ENCODE measurements at places on chromosomes 2 and 18.

DNA sequence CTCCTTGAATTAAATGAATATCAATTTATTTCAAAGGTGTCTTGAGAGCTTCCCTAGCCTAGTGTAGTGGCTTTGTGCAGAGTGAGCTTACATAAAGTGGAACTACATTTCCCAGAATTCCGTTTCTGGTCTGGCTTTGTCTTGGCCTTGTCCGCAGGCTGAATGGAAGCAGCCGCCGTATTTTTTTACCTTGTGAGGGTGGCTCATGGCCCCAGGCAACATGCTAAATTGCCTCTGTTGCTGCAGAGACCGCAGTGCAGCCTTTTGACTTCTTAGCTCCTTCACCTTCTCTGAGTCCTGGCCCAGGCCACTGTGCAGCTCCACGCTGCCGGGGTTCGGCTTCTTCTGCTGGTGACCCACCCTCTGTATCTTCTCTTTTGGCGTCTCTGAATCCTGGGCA is 114.8 kb upstream of the SLC38A11 start:
- no peak for DNase-seq

DNA sequence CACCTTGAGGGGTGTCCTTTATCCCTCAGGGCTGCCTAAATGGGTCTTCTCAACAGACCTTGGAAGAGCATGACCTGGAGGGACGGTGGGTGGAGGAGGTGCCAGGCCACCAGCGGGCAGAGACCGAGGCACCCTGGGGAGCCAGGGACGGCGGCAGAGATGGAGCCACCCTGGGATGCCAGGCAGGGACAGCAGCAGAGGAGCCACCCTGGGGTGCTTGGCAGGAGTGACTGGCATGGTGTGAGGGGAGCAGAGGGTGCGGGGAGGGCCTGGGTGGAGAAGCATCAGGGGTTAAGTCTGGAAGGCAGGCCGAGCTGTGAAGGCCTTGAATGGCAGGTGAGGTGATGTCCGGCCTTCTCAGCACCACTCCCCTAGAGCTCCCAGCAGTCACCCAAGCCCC is 56.1 kb downstream of the CIB4 start:
- DNase-seq, result no peak

- no peak for DNase-seq
Observed at GRCh38 chr18:62209046-62209445, 22.0 kb downstream of the RELCH start.

- DNase-seq, result no peak
Observed at GRCh38 chr2:127449414-127449813, 31.2 kb downstream of the PROC start.

GRCh38 chr2:147327613-147328012 is 517.2 kb upstream of the ACVR2A start:
- DNase-seq, result no peak

DNA sequence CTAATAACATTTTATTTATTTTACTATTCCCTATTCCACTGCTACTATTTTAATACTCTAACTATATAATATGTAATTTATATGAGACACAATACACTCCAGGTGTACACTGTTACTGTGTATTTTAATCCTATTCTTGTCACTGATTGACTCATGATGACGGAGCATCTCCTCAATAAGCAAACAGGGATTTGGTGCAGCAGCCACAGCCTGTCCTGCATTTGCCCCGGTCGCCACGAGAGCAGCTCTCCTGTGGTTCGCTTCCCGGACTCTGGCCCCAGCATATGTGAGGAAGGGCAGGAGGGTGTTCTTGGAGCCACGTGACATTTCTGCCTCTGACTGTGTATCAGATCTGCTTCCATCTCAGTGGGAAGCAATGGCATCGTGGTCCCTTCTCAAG is 74.1 kb upstream of the PXDN start:
- DNase-seq, result no peak

DNA sequence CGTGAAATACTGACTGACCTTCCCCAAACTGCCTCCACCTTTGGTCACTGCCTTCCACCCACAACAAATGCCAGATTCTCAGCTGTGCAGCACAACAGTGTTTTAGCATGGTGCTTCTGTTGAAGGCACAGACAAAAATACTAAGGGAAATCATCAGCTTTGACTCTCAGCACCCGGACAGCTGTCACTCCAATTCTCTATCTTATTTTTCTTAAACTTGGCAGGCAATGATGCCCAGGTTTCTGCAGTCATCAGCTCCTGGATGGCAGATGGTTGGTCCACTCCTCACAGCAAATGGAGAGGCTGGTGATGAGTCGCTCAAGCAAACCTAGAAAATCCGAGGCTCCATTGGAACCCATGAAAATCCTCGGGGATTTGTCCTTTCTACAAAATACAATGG is 2.9 kb upstream of the FAM124B start:
- no peak for DNase-seq

- DNase-seq, result peak; percentile 8
Observed at GRCh38 chr2:226891780-226892590, 56.1 kb downstream of the RHBDD1 start.

GRCh38 chr2:94874277-94874997 is 3.2 kb downstream of the TEKT4 start:
- peak; percentile 87 for DNase-seq

- DNase-seq, result no peak
Observed at GRCh38 chr2:187150670-187151069, 297.4 kb downstream of the CALCRL start.

- DNase-seq, result peak; percentile 18
Observed at GRCh38 chr2:62774555-62775366, 69.2 kb downstream of the EHBP1 start.

- DNase-seq, result no peak
Observed at GRCh38 chr2:109378682-109379081, 235.1 kb downstream of the SEPTIN10 start.

- DNase-seq, result no peak
Observed at GRCh38 chr2:163132850-163133249, 294.3 kb upstream of the KCNH7 start.

DNA sequence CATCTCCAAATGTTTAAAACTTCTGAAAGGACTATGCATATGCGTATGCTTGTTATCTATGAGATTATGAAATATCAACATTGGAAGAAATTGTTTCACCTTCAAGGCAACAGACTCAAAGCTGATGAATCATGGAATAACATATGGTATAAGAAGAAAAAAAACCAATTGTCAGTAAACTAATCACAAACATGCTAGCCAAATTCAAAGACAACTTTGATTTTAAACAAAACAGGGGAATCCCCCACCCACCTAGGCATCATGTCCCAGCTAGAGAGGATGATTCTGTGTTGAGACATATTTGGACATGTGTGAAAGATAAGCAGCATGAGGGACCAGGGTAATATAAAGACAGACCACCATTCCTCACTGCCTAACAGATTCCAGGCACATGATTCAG is 147.7 kb downstream of the WDPCP start:
- DNase-seq, result no peak

GRCh38 chr2:57443973-57444521 is 602.6 kb upstream of the VRK2 start:
- DNase-seq, result no peak
